Osteoblast (primary cell): ENCODE measurements at places on chromosomes 3 and 15.

GRCh38 chr15:71476823-71477222, 333.5 kb upstream of the NR2E3 start:
- H3K36me3 ChIP-seq, result no peaks in the 10 kb centered on the region
- H3K4me3 ChIP-seq, result no peak overlapping the region
- H3K4me1 ChIP-seq, result no peaks in the 10 kb centered on the region
- DNase-seq, result no peak

DNA sequence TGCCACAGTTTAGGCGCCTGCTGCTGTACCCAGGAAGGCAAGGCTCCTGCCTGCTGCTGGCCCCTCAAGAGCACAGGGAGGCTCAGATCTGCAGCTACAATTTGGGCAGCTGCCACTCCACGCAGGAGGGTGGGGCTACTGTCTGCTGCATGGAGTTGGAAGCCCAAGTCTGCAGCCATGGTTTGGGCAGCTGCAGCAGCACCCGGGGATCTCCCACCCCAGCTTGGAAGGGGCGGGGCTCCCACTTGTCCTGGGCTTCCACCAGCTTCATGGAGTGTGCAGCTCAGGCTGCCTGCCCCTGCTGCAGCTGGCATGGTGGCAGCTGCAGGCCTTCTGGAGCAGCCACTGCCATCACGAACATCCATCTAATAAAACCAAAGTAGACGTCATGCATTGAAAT, 512.9 kb downstream of the PYDC2 start:
- no peak overlapping the region for H3K27ac ChIP-seq
- no peaks in the 10 kb centered on the region for H3K4me1 ChIP-seq
- no peaks in the 10 kb centered on the region for H3K36me3 ChIP-seq
- no peak overlapping the region for H3K4me3 ChIP-seq

DNA sequence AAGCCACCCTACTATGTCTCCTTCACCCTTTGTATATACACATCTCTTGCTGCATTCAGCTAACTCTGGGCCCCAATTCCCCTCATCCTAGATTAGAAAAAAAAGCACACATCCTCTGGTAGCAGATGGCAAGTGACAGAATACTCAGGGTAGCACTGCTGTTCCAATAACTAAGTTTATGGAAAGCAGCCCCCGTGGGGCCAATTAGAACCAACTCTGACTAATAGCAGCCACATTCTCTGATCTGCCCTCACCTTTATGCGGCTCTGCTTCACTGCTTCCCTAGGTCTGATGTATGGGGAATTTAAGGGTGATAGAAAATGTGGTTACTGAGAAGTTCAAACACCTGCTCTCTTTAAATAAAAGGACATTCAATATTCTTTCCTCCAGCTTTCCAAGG, 74.9 kb upstream of the SETMAR start:
- no peak for DNase-seq
- H3K4me1 ChIP-seq, result no peaks in the 10 kb centered on the region
- no peak overlapping the region for H3K4me3 ChIP-seq
- no peak overlapping the region for H3K27ac ChIP-seq
- H3K27me3 ChIP-seq, result no peaks in the 10 kb centered on the region

DNA sequence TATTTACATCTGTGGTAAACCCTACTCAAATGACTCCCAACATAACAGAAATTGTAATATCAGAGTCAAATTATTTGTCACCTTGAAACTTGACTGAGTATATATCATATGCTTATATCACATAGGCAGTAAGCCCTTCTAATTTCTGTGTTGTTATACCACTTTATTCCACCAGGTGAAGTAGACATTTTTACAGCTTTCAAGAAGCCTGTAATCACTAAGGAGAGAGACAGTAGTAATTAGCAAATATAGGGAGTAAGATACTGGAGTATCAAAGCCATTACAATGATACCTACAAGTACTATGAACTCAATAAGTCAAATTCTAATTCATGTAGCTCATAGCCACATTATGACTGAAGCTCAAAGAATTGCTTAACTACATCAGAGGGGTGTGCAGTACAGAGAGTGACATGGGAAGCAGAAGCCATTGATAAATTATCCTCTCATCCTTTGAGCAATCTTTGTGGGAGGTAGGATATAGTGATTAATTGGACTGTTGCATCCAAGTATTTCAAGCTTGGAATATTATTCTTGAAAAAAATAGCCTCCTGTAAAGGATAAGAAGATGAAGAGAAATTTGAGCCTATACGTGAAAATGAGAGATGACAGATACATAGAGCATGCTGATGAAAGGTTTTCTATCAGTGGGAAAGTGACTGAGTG, 1005.9 kb downstream of the ZPLD1 start:
- no peak overlapping the region for H3K27ac ChIP-seq
- H3K4me1 ChIP-seq, result no peaks in the 10 kb centered on the region
- no peaks in the 10 kb centered on the region for H3K27me3 ChIP-seq
- no peaks in the 10 kb centered on the region for H3K36me3 ChIP-seq
- no peak overlapping the region for H3K4me3 ChIP-seq

DNA sequence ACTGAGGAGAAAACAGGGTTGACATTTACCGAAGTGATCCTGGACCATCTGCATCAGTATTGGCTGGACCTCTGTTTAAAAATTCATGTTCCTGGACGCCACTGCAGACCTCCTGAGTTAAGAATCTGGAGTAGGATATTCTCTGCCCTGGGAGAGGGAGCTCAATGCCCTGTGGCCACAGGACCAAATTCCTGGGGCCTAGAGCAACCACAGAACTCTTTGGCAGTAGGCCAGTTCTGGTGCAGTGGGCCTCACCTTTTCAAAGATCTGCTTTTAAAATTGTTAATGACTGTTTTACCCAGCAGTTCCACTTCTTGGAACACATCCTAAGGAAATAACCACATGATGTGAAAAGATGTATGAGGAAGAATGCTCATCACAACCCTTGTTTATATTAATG, 133.3 kb upstream of the ADPGK start:
- H3K27ac ChIP-seq, result no peak overlapping the region
- H3K36me3 ChIP-seq, result no peaks in the 10 kb centered on the region

DNA sequence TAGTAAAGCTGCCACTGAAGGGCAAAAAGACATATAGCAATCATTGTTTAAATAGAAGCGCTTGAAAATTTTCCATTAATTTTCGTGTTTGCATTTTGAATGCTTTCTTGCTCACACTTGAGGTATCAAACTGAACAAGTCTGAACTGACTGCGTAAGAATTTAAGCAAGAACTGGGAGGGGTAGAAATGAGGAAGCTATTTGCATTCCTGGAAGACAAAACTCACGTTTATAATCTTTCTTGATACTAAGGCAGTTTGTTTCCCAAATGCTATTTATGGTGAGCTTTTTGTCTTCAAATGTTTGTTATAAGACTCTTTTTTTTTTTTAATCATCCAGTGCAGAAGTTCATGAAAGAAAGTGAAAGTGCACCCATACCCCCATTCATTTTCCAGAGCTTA, 499.8 kb upstream of the TPRG1 start:
- DNase-seq, result no peak
- no peak overlapping the region for H3K27ac ChIP-seq
- H3K4me1 ChIP-seq, result peaks cover 10% of the 10 kb centered on the region
- H3K27me3 ChIP-seq, result no peaks in the 10 kb centered on the region
- no peaks in the 10 kb centered on the region for H3K36me3 ChIP-seq

- DNase-seq, result peak; percentile 80
- H3K36me3 ChIP-seq, result no peaks in the 10 kb centered on the region
- H3K27ac ChIP-seq, result no peak overlapping the region
- no peak overlapping the region for H3K4me3 ChIP-seq
- H3K4me1 ChIP-seq, result no peaks in the 10 kb centered on the region
- H3K27me3 ChIP-seq, result peaks cover 32% of the 10 kb centered on the region
These were observed 36.6 kb downstream of the MUC20 start for GRCh38 chr3:195757438-195757770.

DNA sequence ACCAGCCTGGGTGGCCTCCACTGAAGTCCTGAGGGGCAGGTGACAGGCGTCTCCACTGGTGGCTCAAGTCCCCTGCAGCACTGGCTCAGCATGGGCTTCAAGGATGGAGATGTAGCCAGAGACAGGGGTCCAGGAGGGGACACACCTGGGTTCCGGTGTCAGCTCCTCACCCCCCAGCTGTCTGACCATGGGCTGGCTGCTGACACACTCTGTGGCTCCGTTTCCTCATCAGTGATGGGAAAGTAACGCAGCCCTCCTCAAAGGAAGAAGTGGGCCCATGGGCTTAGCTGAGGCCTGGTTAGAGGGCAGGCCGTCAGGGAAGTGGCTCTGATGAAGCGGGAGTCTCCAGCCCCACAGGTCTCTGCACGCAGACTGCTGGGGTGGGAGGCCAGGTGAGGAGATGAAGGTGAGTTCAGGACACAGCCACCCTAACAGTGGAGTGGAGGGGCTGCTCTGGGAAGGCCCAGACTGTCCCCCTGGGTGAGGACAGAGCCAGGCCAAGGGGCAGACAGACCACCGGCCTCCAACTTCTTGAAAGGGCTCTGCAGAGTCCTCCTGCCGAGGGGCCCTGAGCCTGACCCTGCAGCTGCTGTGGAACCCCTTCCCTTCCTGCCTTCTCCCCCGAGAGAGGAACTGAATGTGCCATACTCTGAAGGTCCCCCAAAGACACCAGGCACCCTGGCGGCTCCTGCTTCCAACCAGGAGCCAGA, 24.0 kb downstream of the PSTPIP1 start:
- no peak overlapping the region for H3K27ac ChIP-seq
- DNase-seq, result no peak
- no peaks in the 10 kb centered on the region for H3K27me3 ChIP-seq
- no peaks in the 10 kb centered on the region for H3K36me3 ChIP-seq
- H3K4me3 ChIP-seq, result no peak overlapping the region
- peaks cover 10% of the 10 kb centered on the region for H3K4me1 ChIP-seq

GRCh38 chr3:18389108-18389733, 35.9 kb downstream of the SATB1 start:
- no peak overlapping the region for H3K4me3 ChIP-seq
- DNase-seq, result no peak
- H3K36me3 ChIP-seq, result no peaks in the 10 kb centered on the region

DNA sequence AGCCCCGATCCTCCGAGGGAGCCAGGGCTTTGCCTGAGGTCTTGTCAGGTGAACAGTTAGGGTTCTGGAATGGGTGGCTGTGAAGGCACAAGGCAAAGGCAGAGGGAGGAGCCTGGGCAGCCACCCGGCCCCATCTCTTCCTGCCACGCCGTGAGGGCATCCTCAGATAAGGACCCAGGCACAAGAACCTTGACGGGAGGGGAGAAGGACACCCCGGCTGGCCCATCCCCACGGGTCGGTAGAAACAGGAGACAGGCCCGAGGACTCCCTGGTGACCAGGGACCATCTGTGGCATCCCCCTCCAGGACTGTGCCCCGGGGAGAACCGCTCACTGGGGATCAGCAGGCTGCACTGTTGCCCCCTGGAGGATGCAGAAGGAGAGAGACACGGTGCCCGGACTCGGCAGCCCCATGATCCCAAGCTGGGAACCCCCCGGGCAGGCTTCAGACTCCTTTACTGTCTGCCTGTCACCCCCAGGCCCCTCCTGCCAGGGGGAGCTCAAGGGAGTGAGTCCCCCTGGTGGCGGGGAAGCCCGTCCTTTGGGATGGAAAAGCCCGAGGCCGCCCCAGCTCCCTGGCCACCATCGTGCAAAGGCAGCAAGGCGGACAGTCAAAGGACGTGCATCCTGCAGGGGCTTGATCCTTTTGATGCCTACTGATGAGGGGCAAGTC, 12.3 kb upstream of the PCSK6 start:
- DNase-seq, result peak; percentile 94
- no peaks in the 10 kb centered on the region for H3K4me1 ChIP-seq
- no peak overlapping the region for H3K4me3 ChIP-seq
- H3K27me3 ChIP-seq, result peaks cover 4% of the 10 kb centered on the region
- no peak overlapping the region for H3K27ac ChIP-seq

DNA sequence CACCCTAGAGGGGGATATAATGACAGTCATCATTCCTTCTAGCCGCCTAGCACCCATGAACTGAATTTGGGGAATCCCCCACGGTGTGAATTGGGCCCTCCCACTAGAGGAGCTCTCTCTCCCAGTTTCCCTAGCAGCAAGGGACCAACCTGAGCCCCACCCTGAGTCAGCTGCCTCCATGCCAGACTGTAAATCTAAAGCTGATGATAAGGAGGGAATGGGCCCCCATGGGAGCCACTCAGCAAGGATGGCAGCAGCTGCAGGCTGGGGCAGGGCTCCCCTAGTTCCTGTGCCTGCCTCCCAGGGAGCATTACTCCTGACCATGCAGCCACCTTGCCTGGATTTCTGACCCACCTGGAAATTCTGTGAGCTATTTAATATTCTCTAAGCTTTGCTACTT, 57.0 kb upstream of the PXYLP1 start:
- no peak overlapping the region for H3K27ac ChIP-seq
- no peaks in the 10 kb centered on the region for H3K4me1 ChIP-seq
- H3K4me3 ChIP-seq, result no peak overlapping the region
- no peaks in the 10 kb centered on the region for H3K36me3 ChIP-seq
- no peaks in the 10 kb centered on the region for H3K27me3 ChIP-seq

- no peak for DNase-seq
- no peak overlapping the region for H3K4me3 ChIP-seq
- peaks cover 7% of the 10 kb centered on the region for H3K27me3 ChIP-seq
- no peak overlapping the region for H3K27ac ChIP-seq
- no peaks in the 10 kb centered on the region for H3K4me1 ChIP-seq
These were observed 28.6 kb downstream of the IQSEC1 start for GRCh38 chr3:13044496-13045240.

DNA sequence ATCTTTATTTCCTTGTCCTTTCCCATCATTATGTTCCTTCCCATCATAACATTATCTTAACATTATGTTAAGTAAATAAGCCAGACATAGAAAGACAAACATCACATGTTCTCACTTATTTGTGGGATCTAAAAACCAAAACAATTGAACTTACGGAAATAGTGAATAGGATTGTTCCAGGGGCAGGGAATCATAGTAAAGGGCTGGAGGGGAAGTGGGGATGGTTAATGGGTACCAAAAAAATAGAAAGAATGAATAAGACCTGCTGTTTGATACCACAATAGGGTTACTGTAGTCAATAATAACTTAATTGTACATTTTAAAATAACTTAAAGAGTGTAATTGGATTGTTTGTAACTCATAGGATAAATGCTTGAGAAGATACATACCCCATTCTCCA, 36.7 kb upstream of the MBNL1 start:
- H3K27me3 ChIP-seq, result no peaks in the 10 kb centered on the region
- H3K36me3 ChIP-seq, result no peaks in the 10 kb centered on the region
- H3K4me3 ChIP-seq, result no peak overlapping the region
- peaks cover 10% of the 10 kb centered on the region for H3K4me1 ChIP-seq
- no peak overlapping the region for H3K27ac ChIP-seq

DNA sequence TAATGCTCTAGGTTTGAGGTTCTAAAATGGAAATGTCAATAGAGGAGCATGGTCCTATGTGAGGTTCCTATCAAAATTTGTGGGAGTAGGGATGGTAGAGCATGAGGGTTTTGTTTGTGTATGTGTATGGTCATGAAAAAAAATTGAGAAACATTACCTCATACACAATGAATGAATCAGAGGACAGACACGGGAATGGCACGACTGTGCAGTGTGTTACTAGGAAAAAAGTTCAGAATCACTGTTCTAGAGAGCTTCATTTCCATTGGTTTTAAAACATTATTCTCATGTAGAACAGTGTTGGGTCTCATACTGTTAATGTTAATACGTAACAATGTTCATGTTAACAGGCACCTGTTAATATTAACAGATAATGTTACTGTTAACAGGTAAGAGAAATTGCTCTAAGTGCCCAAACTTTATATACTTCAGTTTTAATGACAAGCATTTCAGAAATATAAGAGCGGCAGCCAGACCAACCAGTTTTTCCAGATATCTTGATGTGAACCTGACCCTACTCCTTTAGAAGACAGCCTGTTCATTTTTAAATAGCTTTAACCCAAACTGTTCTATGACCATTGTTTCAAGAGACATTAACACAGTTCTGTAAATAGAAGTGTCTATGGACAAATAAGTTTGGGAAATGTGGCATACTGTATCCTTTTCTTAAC, 48.0 kb downstream of the SLC15A2 start:
- no peaks in the 10 kb centered on the region for H3K4me1 ChIP-seq
- no peak overlapping the region for H3K4me3 ChIP-seq
- no peaks in the 10 kb centered on the region for H3K27me3 ChIP-seq
- DNase-seq, result peak; percentile 39
- H3K36me3 ChIP-seq, result no peaks in the 10 kb centered on the region
